ENCODE measurements at places on chromosomes 12 and 14.

DNA sequence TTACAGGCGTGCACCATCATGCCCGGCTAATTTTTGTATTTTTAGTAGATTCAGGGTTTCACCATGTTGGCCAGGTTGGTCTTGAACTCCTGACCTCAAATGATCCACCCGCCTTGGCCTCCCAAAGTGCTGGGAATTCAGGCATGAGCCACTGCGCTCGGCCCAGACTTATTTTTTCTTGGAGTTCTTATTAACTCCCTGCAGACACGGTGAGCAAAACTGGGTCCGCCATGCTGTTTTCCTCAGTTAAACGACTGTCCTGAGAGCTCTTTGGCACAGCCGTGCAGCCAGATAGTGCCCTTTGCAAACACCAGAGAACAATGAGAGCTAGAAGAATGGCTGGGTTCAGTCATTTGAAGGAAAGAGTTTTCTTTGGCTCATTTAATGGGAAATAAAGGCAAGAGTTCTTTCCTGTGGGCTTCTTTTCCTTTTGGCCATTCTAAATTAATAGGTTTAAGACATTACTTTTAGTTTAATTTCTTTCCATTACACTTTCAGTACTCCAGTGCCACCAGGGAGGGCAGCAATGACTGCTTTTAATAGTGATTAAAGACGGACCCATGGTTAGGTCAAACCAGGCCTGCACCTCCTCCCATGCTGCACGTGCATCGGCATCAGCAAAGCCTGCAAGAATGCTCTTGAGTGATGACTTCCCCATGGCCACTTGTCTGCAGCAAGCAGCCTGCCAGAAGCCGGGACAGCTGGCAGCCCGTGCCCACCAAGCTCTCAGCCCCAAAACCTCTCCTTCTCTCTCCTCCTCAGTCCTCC, 60.7 kb downstream of the VCPKMT start:
- no peak for DNase-seq

- no peak for DNase-seq
Observed at GRCh38 chr14:94840467-94840866, 70.6 kb upstream of the GSC start.

DNA sequence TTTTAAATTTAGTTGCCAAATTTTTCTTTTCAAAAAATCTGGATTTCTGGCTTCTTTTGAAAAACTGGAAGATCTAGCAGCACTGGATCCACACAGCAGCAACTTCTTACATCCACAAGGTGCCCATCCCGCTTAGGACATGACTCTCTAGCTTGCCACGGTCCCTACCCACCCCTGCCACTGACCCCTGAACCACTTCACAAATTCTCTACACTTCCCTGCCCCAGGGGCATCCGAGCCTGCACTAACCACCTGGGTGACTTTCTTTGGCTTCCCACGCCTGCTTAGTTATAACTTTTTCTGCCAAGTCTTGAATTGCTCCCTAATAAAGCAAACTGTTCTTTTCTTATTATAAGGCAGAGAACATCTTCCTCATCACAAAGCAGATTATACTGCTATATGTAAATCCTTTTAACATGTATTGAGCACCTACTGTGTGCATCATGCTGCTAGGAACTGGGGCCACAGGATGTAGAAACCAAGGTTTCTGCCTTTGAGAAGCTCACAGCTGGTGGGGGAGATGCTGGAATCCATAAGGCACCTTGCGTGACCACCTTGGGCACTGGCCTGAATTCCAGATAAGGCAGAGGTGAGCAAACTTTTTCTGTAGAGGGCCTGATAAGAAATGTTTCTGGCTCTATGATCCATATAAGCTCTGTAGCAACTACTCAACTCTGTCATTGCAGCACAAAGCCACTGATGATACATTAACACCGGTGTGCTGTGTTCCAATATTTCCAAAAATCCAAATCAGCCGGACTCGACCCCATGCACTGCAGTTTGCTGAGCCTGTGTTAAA, 59.8 kb downstream of the ACTN1 start:
- DNase-seq: no peak

DNA sequence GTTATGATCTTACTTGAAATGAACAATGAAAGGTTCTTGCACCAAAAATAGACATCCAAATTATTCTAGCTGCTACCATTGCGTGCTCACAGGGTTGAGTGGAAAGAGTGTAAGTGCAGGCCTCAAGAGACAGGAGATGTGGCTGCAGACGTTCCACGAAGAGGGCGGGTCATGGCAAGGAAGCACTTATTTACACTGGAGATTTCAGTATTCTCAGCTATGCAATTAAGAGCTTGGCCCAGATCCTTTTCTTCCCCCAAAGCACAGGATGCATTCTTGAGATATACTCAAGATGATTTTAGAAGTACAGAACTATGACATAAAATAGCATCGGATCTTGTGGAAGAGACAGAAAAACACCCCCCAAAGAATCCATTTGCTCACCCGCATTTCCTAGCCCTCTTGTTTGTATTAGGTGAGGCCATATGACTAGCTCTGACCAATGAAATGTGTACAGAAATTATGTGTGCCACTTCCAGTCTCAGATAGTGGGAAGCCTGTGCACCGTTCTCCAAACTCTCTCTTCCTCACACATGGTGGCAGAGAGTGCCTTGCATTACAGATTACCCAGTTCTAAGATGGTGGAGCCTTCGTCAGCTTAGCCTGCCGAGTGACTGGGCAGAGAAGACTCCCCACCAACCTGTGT, 261.4 kb downstream of the TTC8 start:
- DNase-seq: no peak

DNA sequence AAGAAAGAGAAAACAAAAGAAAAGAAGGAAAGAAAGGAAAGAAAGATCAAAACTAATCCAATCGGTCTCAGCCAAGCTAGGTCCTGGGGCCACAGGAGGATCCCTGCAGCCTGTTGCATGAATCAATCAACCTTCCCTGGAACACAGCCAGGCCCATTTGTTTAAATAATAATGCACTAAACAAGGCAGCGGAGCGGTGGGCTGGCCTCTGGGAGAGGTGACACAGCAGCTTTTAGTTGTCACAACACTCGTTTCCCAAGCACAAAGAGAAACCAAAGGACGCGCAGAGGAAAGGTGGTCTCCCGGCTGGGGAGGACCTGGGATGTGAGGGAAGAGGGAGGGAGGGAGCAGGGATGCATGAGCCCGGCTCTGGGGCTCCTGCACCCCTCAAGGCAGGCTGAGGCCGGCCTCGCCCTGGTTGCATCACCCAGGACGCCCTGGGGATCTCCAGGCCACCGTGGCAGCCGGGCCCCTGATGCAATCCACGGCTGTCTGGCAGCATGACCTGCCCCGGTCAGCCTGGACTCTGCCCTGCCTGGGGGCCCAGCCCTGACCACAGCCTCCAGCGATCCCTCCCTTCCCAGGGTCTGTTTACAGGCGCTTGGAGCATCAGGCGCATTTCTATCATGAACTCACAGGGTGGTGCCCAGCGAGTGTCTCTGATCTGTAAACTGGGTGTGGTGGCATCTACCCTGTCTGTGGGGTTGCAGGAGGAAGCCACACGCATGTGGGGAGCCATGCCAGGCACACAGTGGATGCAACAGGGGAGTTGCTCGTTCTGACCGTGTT, 32.5 kb downstream of the MMP17 start:
- DNase-seq: no peak

DNA sequence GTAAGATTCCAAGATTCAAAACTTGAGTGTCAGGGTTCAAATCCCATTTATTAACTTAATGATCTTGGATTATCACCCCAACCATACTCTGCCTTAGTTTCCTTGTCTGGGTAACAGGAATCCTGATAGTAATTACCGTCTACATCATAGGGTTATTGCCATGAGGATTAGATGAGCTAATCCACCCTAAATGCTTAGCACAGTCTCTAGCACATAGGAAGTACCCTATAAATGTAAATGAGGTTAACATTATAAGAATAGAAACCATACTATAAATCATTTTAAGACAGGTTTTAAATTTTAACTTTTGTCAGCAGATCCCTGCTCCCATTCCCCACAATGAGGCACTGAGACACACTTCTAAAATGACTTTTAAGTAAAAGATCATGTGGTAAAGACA, 36.5 kb downstream of the DBX2 start:
- DNase-seq: no peak

DNA sequence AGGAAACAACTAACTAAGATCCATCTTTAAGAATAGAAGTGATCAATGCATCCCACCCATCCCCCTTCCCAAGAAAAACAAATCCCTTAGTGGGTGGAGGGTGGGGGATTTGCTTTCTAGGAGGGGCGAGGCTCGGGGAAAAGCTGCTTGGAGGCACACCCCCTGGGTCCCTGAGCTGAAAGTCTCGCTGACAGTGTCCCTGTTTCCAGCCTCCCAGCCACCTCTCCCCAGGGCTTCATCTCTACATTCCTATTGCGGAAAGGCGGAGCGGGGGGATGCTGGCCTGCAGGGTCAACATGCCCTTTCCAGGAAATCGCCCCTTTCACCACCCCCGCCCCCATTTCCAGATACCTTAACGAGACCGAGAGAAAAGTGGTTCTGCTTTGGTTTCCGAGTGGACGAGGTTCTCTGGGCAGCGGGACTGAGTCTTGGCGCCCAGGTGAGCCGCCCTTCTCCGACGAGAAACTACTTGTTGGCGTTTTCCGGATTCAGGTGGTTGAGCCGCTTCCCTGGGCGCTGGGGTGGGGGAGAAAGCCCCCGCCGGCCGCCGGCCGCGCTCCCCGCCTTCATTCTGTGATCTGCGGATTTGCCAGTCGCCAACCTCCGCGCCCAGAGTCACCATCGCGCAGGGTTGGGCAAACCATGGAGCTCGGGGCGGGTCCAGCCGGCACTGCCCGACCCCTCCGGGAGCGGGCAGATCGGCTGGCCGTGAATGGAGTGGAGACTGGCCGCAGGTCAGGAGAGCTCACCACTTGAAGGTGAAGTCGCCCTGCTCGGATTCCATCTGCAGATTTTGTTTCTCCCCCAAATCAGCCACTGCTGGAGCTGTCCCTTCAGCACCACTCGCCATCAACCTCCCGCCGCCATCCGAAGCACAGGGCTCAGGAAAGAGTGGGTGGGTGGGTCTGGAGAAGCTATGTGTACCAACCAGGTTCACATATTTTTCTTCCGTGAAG, 505 bp downstream of the KCNC2 start:
- no peak for DNase-seq

DNA sequence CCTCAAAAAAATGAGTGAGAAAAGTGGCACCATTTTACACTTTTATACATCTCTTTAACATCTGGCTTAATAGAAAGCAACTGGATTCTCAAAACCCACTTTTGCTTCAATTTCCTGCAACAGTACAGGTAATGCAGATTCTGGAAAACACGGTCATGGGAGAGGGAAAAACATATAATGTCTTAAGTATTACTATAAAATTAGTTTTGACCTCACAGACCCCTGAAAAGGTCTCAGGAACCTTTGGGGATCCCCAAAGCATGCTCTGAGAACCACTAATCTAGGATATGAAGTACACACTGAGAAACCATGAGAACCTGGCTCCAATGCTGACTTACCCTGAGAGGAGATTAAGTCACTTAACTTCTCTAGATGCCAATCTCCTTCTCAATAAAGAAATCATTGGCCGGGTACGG, 64.7 kb downstream of the PPP2R5E start:
- DNase-seq: no peak

DNA sequence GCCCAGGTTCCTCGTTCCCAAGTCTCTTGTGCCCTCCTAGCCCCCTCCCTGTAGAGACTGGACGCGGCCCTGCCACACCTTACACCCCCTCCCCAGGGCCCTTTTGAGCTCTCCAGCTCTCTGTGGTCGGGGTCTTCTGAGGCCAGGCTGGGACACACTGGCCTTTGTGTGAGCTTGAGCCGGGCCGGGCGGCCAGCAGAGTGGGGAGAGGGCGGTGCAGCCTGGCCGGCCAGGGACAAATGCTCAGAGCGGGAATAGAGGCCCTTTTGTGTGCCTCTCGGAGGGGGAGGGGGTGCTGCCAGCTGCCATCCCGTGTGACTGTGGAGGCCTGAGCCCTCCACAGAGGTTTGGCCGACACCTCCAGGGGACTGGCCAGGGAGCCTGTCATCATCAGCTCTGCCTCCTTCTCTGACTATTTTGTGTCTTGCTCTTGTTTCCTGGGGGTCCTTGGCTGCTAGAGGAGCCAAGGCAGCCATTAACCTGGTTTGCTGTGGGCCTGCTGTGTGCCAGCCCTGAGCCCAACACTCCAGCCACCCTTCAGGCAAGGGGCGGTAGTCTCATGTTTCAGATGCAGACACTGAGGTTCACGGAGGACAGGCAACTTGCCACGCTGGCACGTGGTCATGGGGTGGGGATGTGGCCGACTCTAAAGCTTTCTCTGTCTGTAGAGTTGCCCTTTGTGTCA, 13.6 kb downstream of the FAM222A start:
- no peak for DNase-seq

DNA sequence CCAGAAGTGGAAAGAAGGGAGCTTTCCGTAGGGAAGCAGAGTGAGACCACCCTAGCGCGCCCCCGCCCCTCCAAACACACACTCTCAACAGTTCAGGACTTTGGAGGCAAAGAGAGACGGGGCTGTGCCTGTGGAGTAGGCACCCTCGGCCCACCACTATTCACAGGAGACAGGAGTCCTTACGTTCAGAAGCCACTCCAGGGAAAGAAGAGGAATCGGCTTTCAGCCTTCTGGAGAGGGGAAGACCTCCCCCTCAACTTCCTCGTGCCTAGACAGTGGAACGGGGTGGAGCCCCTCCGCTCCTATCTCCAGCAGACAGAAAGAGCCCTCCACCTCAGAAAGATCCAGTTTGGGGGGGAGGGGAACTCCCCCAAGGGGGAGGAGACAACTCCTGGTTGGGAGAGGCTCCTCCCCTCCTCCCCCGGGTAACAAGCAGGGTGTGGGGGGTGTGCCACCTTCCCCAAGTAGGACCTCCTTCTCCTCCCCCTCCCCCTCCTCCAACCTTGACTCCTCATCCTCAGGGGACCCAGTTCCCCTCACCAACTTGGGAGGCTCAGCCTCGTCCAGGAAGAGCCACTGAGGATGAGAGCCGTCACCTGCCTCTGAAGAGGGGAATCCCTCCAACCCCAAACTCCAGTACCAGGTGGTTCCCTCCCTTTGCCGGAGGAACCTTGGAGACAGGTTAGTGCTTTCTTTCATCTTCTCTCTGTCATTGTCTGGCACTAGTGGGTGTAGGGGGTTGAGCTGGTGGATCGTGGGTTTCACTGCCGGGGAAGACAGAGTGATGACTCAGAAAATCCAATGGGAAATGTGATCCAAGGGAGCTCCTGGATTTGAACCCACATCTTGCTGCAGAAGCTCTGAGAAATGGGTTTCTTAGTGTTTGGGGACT, 883 bp downstream of the FOXJ2 start:
- DNase-seq: no peak

DNA sequence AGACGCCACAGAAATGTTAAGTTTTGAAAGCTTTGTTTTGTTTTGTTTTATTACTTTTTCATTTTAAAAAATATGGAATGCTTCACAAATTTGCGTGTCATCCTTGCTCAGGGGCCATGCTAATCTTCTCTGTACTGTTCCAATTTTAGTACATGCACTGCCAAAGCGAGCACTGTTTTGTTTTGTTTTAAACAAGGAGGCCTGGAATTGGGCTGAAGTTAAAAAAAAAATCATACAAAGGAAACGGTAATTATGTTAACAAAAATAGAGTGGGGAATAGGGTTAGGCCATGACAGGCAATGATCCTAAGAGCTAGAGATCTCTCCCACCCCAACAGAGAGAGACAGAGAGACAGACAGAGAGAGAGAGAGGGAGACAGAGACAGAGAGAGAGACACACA, 57.0 kb downstream of the ZFP36L1 start:
- no peak for DNase-seq

GRCh38 chr12:52041695-52042123, 9.5 kb upstream of the NR4A1 start:
- no peak for DNase-seq

GRCh38 chr12:24903329-24904088, 45.4 kb downstream of the BCAT1 start:
- no peak for DNase-seq
